ENCODE measurements at places on chromosomes 12 and 14. TPM values are rescaled to one million over a fixed set of nuclear protein-coding genes. Genes with fewer than 3 reads are reported as not detected.

Gene CCDC175
- total RNA-seq: not detected

Gene IL22
- not detected for total RNA-seq

Gene CCDC177
- 0.54 TPM for total RNA-seq

Gene PTGER2
- total RNA-seq: 1.6 TPM

Gene GLIPR1L2
- 15.6 TPM for total RNA-seq

Gene LRP1-AS
- not detected for total RNA-seq

Gene KRT2
- total RNA-seq: not detected
